ENCODE measurements at places on chromosomes 5 and 9.

GRCh38 chr9:98955259-98955658, 11.6 kb downstream of the COL15A1 start:
- no peak for DNase-seq

DNA sequence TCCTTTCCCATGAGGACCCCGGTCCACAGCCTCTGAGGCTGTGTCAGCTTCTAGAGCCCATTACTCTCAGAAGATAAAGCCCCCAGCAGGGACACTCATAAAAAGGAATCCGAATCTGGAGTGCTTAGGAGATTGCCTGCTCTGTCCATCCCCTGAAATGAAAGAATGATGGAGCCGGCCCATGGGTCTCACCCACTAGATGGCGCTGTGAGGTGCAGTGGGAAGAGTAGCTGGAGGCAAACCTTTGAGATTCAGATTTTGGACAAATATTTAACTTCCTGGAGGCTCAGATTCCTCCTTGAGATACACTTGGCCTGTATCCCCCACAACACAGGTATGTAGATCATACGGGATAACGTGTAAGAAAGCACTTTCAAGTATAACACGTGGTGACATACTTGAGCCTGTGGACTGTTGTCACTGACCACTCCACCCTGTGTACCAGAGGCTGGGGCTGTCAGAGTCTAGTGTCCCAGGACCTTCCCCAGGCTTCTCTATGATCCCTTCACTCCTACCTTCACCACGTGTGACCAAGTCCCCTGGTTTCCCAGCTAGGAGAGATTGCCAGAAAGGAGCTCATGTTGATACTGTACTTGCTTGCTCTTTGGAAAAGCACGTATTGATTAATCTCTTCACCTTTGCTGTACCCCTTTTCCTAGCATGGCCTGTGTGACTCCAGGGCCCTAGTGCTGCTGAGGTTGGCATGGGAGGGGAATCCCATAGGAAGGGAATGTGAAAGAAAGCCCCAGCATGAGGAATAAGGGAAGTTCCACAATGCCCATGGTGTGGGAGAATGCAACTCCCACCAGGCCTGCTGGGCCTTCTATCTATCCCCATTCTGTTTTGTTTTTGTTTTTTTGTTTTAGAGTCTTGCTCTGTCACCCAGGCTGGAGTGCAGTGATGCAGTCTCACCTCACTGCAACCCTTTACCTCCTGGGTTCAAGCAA, 32.1 kb downstream of the TRMO start:
- no peak for DNase-seq

DNA sequence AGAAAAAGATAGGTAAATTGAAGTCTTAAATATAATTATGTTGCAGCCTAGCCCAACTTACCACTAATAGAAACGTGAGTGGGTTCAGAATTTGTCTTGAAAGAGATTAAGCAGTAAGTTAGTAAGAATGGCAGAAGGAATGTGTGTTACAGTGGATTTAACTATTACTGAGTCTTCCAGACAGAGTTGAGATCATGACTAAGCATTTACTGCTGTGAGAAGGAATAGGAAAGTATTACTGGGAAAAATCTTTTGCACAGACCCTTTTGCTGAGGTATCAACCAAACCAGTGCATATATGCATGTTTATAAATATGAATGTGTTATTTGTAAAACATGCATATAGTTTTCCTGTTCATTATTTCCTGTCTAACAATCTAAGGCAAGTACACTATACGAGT, 112.8 kb upstream of the EFNA5 start:
- no peak for DNase-seq

GRCh38 chr5:5437227-5438172, 15.0 kb downstream of the ICE1 start:
- DNase-seq = no peak

DNA sequence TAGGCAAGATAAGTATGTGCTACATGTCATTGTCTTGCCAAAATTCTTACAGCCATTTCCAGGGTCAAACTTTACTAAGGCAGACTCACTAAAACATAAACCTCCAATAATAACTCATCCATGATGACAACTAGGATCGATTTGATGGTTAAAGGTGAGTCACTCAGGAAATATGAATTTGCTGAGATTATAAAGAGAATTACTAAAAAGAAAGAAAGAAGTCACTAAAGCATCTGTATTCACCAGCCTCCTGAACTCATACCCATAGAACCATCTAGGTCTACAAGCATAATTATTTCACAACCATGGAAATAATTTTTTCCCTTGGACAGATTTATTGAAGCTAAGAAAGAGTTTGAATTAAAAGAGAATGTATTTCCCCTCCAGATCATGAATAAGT, 258.6 kb downstream of the TLE1 start:
- DNase-seq = no peak

GRCh38 chr5:59428391-59428790, 465.1 kb downstream of the PDE4D start:
- no peak for DNase-seq

- DNase-seq = no peak
These were observed 502.8 kb downstream of the LRRC70 start for GRCh38 chr5:63081402-63081801.

GRCh38 chr5:67495072-67495471, 298.5 kb upstream of the CD180 start:
- no peak for DNase-seq

- peak; percentile 32 for DNase-seq
These were observed at the start of gene CORO2A for GRCh38 chr9:98192503-98193335. Gene CORO2A (minus strand): TSS chr9:98192637. CDS start chr9:98157660, 34,977 bp downstream.

DNA sequence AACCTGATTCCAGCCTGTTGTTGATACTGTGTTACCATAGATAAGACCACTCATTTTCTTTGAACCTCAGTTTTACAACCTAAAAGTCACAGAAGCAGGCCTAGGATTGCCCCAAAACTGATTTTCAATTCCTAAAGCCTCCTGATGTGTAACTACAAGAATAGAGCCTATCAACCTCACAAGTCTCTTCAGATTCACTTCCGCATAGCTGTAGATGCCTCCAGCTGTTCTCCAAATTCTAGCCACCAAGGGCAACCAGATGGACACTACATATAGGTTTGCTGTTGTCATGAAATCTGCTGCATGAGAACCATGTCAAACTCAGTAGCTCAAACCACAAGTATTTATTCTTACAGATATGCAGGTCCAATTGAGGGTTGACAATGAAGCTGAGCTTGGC, 143.5 kb downstream of the SPATA31D1 start:
- no peak for DNase-seq

- DNase-seq = no peak
These were observed 100.9 kb downstream of the EBF1 start for GRCh38 chr5:158998793-158999325.

DNA sequence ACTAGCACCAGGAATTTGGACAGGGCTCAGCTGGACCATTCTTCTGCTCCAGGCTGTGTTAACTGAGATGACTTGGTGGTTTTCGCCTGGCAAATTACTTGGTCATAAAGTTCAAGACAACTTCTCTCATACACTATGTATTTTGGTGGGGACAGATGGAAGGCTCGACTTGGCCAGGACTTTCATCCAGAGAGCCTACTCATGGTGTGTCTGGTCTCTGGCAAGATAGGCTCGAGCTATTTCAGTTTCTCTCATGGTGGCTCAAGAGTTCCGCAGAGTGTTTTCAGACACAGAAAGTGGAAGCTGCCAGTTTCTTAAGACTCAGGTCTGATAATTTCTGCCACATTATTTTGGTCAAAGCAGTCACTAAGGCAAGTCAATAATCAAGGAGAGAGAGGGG, 135.6 kb downstream of the IRX2 start:
- DNase-seq = no peak

DNA sequence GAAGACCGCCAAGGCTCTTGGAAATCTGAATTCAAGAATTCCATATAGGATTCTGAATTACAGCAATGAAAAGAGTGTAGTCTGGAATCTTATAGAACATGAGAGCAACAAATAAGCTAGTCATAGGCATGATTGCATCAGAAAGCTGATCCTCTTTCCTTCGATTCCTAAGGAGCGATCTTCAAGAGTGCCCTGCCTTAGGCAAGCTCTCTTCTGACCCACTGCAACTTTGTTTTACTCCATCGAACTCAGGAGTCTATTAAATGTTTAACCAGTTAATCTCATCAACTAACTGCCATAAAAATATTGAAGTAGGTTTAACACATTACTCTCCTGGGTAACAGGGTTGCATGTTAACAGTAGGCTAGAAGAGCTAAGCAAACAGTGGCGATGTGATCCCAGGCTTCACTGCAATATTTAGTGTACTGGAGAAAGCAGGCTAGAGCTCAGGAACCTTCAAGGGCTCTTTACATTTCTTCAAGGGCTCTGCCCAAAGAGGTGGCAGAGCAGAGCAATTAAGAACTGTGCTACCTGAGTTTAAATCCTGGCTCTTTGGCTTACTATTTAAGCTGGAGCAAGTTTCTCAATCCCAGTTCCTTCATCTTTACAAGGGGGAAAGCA, 146.3 kb downstream of the RORB start:
- DNase-seq = no peak

DNA sequence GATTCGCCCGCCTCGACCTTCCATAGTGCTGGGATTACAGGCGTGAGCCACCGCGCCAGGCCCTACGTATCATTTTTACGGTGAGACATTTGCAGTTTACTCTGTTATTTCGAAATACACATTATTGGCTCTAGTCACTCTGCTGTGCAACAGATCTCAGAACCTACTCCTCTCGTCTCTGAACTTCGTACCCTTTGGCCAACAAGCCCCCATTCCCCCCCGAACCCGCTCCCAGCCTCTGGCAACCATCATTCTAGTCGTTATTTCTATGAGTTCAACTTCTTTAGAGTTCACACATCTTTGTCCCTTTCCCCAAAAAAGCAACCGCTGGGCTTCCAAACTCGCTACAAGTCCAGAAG, 735 bp downstream of the PTGR1 start:
- DNase-seq = no peak

DNA sequence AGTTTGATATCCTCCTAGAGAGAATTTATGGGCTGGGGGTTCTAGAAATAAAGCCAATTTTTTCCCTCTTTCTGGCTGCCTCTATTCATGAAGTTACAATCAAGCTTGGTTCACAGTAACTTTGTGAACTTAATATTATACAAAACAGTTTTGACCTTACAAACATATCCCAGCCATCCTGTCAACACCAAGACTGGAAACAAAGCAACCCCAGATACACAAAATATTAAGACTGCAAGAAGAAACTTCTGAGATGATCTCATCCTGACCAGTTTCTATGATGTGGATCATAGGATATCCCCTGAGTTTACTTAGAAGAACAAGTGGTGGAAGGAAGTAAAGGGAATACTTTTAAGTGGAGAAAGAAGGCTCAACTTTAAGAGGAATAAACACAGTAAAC, 28.3 kb upstream of the CER1 start:
- no peak for DNase-seq

DNA sequence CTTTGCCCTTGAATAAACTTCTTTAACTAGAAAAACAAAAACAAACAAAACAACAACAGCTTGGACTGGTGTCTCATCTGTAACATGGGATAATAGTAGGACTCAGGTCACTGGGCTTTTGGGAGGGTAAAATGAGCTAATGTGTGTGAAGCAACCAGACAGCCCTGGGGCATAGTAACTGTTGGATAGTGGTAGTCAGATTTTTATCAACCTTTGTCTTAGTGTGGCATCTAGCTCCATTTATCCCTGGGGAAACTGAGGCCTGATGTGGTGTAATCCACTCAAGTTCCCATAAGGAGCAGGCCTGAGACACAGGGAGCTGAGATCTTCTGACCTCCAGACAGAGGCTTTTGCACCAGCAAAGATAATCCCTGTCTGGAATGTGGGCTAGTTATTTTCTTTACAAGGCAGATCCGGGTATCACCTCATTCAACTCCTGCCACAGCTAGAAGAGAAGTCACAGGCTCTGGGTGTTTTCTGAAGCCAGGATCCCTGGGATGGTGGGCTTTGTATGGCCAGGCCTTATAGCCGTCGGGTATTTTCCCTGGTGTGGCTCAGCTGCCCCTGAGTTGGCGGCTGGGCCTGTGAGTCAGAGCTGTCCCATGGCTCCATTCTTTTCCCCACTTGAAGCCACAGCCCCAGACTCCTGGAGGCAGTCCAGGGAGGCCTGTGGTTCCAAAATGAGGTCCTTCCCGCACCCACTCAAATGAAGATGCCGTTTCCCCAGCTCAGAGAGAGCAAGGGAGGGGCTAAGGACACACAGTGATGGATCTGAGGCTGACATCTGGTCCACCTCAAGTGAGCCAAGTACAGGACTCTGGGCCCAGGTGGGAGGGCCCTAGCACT, 26.1 kb upstream of the CSF1R start:
- no peak for DNase-seq
